NCI-H2227 treated with DMSO at 0.1 percent for 48 hours (cell line): ENCODE measurements at places on chromosomes 1 and 21.

DNA sequence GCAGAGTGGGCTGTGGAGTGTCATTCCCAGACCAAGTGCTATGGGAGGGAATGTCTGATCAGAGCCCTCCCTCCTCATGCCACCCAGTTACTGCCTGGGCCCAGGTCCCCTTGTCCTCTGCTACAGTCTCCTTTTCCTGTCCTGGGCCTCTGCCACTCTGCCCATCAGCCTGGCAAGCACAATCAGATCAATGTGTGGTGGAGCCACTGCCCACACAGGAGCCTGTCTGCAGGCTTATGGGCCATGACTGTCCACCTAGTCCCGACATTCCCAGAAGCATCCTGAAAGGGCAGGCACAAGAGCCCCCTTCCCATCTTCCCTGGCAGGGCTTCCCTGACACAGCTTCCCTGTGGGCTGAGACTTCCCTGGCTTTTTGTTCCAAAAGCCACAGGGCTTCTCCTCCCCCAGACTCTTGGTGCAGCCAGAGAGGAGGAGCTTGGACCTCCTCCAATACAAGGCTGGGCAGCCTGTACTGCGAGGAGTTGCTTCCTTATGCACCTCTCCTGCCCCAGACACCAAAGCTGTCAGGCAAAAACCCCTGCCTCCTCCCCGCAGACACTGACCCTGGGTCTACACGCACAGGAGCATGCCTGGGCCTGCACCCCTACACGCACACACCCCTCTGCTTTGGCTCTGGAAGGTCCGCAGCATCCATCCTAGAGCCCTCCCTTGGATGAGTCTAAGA, 29.2 kb upstream of the CNTN2 start:
- DNase-seq = no peak

GRCh38 chr1:54156201-54156600, 3.4 kb upstream of the CDCP2 start:
- DNase-seq = no peak

GRCh38 chr1:211518330-211519289, 26.6 kb upstream of the RD3 start:
- DNase-seq = no peak

DNA sequence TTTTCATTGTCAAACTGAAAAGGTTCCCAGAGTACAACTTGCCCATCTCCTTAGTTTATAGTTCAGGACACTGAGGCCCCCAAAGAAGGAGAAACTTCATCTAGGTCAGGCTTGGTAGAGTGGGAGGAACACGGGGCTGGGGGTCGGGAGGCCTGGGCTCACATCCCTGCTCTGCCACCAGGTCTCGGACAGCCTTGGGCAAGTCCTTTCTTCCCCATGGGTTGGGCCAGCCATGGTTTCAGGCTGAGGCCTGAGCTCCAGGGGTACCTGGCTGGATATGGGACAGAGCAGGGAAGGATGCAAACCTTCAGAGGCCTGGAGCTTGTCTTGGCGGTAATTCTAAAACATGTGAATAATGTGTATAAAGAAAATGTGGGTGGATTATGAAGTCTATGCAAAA, 17.0 kb downstream of the FOXO6 start:
- DNase-seq = no peak

DNA sequence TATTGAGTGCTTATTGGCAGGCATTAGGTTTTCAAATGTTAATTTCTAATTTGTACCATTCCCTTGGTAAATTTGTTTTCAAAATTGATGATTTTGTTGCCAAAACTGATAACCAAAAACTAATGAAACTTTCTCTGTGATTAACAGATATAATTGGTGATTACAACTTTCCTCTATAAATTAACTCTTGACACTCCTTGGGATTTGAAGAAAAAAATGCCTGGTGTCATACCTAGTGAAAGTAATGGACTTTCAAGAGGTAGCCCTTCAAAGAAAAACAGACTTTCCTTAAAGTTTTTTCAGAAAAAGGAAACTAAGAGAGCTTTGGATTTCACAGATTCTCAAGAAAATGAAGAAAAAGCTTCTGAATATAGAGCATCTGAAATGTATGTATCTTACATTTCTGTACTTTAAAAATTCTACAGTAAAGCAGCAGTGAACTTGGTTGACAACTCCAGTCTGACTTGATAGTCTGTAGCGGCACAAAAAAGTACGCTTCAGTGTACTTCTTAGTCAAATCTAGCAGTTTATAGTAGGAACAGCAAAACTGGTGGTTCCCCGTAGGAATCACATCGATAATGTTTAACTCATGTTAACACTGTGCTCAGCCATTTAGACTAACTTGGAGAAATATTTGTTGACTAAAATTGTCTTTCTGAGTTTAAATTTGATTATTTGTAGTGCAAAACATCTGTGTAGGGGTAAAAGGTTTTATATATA, 3.0 kb downstream of the USP1 start:
- DNase-seq = no peak

- no peak for DNase-seq
These were observed 69.7 kb downstream of the NOS1AP start for GRCh38 chr1:162139211-162139610.

GRCh38 chr1:214120191-214120590, 132.4 kb downstream of the PROX1 start:
- no peak for DNase-seq

- no peak for DNase-seq
These were observed 46.2 kb upstream of the ZC3H11B start for GRCh38 chr1:219659005-219659600.

- DNase-seq = no peak
These were observed 81.2 kb downstream of the KCNN3 start for GRCh38 chr1:154788886-154789285.

DNA sequence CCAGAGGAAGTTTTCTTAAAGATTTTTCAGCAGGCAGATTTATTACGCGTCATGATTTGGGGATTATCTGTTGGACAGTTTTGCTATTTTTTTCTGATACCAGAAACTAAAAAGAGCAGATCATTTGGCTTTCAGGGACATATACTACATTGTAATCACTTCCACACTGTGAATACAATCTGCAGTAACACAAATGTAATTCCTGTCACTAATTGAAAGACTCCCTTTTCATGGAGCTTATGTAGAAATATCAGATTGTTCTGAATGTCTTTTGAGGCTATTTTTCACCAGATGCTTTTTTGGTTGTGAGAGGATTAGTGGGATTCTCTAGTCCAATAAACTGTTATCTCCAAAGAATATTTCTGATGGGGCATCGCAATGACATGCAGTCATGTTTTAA, 464.2 kb downstream of the DISC1 start:
- no peak for DNase-seq

DNA sequence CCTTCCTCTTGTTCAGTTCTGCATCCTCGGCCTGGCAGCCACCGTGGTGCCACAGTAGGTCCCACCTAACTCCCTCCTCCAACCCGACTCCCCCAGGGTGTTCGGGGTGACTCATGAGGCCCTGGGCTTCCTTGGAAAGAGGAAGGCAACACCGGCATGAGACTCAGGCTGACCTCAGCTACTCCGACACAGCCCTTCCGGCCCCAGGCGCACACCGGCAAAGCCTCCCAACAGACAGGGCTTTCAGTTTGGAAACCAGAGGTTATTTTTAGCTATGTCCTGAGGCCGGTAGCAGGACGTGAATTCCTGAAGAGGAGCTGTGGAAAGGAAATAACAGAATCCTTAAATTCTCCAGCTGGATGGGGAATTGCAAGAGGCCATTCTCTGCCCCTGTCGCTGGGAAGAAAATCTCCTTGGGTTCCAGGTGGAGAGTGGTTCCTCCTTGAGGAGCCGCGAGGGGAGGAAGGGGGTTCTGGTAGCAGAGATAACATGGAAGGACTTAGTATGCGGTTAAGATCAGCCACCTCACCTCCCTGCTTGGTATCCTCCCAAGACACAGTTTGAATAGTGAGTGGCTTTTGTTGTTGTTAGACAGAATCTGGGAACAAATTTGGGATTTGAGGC, 24.4 kb downstream of the PLXNA2 start:
- DNase-seq = no peak

DNA sequence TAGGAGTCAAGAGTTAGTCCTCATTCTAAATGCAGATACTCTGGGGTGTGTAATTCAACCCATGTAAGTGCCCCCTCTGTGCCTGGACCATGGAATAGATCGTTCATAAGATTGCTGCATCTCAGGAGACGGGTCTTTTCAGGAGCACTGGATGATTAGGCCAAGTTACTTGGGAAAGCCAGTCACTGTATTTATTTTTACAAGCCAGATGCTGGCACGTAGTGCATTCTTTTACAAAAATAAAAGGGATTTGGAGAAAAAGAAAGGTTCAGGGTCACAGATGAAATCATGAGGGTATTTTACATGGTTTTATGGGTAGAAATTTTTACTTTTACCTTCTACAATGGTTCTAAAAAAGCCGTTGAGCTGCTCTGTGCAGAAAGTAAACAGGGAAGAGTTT, 102.6 kb upstream of the UBE2U start:
- no peak for DNase-seq

GRCh38 chr1:152473887-152474537, 36.6 kb upstream of the LCE5A start:
- no peak for DNase-seq

- DNase-seq = peak; percentile 71
These were observed 157.6 kb downstream of the PGBD5 start for GRCh38 chr1:230268371-230269170.

- DNase-seq = peak; percentile 63
These were observed 79.0 kb upstream of the NFASC start for GRCh38 chr1:204791453-204792353.

DNA sequence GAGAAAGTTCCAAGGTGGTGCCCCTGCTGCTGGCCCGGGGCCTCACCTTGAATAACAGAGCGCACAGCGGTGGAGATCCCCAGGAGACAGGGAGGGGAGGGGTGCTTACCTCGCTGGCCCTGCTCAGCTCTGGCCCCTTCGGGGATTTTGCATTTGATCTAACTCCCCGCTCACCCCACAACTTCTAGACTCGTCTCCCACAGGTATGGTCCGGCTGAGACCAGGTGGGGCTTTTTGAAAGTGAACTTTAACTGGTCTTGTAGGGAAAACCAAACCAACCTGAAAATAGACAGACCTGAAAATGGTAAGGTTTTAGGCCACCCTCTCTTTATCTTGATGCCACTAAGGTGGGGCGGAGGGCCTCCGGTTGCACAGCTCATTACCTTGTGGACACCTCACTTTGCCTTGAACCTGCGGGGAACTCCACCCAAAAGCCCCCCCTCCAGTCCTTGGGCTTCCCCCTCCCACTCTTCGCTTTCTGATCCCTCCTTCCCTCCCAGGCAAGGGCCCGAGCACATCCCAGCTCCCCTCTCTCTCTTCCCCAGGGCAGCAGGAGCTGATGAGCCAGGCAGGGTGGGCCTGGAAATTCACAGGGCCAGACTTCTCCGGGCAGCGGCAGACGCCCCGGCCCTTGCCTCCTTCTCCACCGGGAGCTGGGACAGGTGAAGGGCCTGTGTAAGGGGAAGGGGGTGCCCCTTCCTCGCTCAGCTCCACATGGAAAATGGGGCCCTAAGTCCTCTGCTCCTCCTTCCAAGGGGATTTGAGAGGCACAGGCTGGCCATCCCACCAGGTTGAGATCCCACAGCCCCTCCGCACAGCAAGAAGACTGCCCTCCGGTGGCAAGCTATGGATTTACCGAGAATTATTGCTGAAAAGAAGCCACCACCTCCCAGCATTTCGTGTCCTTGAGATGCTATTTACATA, 16.1 kb downstream of the TNFRSF8 start:
- peak; percentile 14 for DNase-seq

GRCh38 chr1:204979891-204980649, 62.9 kb upstream of the CNTN2 start:
- DNase-seq = no peak

DNA sequence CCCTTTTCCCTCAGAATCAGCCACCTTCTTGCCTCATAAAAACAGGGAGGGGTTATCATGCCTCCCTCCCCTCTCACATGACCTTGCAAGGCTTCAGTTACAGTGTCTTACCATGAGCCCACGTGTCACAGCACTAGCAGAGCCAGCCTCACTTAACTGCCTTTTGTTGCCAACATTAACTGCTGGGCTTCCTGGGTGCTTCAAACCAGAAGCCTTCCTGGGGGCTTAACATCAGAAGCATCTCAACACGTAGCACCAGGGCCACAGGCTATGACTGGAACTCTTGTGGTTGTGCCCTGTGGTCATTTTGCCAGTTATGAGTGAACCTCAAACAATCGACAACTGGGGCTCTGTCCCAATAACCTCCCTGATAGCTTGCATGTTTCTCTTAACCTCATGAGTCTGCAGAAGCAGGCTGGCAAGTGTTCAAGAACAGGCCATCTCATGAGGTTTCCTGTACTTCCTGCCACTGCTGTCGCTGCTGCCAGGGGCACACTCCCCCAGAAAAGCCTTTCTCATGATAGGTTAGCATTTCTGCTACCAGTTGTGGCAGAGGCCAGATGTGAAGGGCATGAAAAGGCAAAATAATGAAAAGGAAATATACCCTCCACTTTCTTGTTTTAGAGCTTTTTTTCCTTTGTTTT, 132.2 kb downstream of the GLUL start:
- no peak for DNase-seq

DNA sequence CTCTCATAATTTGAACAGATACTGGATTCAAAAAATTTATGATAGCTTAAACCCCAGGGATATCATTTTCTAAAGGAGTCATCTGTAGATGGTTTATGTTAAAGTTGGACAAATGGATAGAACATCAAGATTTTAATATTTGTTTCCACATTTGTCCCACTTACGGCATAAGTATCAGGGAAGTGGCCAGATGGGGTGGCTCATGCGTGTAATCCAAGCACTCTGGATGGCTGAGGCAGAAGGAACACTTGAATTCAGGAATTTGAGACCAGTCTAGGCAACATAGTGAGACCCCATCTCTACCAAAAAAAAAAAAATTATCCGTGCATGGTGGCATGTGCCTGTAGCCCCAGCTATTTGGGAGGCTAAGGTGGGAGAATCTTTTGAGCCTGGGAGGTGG, 229.1 kb downstream of the GPR52 start:
- no peak for DNase-seq

- no peak for DNase-seq
These were observed 89.3 kb downstream of the ASH1L start for GRCh38 chr1:155473151-155473821.

DNA sequence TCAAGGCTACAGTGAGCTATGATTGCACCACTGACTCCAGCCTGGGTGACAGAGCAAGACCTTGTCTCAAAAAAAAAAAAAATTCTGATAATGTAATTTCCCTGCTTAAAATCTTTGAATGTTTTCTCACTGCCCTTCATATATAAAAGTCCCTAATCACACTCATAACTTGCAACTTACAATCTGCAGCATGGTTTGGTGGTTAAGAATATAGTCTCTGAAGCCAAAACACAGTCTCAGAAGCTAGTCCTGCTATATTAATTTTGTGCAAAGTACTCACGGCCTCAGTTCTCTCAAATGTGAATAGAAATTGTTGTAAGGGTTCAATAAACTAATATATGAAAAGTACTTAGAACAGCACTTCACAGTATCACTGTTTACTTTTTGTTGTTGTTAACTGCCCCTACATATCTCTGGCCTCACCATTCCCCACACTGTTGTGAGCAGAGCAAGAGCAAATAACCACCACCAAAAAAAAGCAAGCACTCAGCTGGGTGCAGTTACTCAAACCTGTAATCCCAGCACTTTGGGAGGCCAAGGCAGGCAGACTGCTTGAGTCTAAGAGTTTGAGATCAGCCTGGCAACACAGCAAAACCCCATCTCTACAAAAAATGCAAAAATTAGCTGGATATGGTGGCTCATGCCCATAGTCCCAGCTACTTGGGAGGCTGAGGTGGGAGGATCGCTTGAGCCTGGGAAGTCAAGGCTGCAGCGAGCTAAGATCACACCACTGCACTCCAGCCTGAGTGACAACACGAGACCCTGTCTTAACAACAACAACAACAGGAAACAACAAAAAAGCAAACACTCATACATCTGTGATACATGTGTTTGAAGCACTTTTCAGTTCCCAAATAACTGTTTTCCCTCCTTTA, 22.4 kb downstream of the ASH1L start:
- DNase-seq = no peak
